ENCODE measurements at places on chromosomes 5 and 9.
A peak's percentile ranks its signal among the peaks of the same experiment; 100 is the strongest.

GRCh38 chr5:3899093-3899492 lies 303.5 kb downstream of the IRX1 start:
- DNase-seq, result no peak

- DNase-seq, result no peak
Measured at GRCh38 chr9:115946530-115946929, 207.1 kb upstream of the PAPPA start.

GRCh38 chr5:137575847-137576246 lies 76.7 kb upstream of the SPOCK1 start:
- DNase-seq, result no peak

DNA sequence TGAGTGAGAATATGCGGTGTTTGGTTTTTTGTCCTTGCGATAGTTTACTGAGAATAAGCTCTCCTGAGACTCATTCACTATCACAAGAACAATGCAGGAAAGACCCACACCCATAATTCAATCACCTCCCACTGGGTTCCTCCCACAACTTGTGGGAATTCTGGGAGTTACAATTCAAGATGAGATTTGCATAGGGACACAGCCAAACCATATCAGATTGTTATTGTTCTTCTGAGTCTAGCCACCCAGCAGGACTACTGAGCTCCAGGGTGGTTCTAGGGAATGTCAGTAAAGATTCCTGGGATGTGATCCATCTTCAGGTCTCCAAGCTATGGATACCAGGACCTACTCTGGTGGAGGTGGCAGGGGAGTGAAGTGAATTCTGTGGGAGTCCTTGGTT lies 2075.1 kb upstream of the CDH9 start:
- DNase-seq, result no peak

DNA sequence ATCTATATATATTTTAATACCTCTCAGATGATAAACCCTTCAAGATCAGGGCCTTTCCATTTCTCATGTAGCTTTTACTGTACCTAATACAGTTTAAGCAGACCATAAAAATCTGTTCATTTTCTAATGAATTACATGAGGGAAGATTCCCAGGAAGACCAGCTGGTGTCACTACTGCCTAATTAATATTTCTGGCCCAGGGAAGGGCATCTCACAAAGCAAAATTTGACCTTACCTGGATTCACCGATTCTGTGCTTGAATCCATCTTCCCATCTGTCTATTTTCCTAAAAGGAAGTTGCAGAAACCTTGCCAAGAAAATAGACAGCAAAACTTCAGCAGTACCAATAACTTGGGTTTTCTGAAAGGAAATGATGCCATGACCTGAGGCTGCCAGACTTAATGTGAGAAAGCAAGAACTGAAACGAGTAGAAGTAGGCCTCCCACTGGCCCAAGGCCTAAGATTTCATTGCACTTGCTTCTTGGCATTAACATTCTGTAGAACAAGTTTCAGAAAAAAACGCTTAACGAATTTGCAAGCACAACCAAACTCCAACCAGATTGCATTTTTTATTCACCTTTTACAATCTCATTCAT lies 83.0 kb upstream of the GLIS3 start:
- DNase-seq, result no peak

DNA sequence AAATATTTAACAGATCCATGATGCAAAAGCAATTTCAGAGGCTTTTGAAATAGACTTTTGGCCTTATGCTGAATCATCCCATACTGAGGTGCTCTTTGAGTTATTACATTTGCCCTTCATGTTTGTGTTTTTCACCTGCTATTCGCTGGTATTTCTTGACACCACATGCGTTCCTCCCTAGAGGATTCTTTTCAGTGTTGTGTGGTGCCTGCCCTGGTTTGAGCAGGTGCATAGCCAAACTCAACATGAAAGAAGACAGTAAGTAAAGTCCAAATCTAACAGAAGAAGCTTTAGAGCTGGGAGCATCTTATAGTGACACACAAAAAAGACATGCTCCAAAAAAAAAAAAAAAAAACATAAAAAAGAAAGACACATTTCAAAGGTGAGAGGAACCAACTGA lies 796.3 kb downstream of the SEMA5A start:
- no peak for DNase-seq

- no peak for DNase-seq
Measured at GRCh38 chr5:169433221-169433651, 132.3 kb upstream of the SLIT3 start.

- DNase-seq, result no peak
Measured at GRCh38 chr9:124427281-124427680, 12.0 kb upstream of the PSMB7 start.

DNA sequence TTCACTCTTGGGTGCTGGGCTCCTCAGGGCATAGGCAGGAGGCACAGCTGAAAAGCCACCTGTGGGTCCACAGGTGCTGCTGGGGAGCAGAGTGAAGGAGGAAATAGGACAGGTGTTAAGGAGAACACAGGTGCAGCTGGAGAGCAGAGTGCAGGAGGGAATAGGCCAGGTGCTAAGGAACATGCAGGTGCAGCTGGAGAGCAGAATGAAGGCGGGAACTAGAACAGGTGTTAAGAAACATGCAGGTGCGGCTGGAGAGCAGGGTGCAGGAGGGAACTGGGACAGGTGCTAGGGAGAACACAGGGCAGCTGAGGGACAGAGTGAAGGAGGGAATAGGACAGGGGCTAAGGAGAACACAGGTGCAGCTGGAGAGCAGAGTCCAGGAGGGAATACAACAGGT lies 43.8 kb upstream of the PLEKHG4B start:
- no peak for DNase-seq

DNA sequence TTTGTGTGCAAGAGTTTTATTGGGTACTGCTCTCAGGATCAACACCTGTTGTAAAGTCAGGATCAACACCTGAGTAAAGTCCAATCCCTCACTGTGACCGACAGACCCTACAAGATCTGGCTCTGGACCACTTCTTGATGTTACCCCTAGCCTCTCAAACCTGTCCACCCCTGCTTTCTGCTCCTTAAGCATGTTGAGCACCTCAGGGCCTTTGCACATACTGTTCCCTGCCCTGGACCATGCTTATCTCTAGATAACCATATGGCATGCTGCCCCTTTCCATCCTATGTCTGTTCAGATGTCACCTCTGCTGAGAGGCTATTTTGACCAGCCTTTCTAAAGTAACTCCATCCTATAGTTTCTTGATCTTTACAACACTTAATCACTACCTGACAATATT lies 269.6 kb downstream of the SMARCA2 start:
- no peak for DNase-seq

DNA sequence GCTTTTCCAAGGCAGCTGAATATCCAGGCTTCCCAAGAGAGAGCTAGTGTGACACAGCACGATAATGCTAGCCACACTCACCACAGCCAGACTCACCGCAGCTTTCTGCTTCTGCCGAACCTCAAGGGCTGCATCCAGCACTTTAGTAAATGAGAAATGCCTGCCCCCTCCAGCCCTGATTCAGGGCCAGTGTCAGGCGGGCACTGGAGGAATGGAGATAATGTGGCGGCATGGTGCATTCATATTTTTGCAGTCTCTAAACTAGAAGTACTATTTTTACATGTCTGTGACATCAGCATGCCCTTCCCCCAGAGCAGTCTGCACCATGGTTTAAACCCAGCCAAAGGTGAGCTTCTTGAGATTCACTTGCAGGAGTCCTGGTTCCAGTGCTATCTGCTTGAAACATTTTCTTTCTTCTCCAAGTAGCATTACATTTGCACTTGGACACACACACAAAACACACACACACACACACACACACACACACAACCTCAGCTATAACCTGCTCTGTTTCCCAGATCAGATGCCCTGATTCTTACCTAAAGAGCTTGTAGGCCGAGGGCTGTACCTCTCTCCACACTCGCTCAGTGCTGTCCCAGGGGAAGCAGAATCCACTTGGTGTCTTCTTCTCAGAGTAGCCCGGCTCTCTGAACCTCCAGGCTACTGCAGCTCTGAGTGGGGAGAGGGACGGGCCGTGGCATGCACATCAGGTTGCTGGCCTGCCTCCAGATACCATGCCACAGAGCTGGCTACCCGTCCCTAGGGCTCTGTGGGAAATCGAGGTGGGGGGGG lies at the start of gene FGF1:
TSS of gene FGF1 (minus strand) at position 673 of the 792 bp plus-strand sequence. CDS start 71,963 bp downstream, outside the sequence.
- DNase-seq, result no peak

DNA sequence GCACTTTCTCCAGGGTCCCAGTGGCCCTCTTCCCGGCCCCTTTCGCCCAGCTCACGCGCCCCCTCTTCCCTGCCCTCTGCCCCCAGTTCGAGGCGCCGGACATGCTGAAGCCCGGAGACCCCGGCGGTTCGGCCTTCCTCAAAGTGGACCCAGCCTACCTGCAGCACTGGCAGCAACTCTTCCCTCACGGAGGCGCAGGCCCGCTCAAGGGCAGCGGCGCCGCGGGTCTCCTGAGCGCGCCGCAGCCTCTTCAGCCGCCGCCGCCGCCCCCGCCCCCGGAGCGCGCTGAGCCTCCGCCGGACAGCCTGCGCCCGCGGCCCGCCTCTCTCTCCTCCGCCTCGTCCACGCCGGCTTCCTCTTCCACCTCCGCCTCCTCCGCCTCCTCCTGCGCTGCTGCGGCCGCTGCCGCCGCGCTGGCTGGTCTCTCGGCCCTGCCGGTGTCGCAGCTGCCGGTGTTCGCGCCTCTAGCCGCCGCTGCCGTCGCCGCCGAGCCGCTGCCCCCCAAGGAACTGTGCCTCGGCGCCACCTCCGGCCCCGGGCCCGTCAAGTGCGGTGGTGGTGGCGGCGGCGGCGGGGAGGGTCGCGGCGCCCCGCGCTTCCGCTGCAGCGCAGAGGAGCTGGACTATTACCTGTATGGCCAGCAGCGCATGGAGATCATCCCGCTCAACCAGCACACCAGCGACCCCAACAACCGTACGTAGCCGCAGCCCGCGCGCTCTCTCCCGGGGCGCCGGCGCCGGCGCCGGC lies 1.0 kb downstream of the PRDM6 start:
- DNase-seq, result no peak

- no peak for DNase-seq
Measured at GRCh38 chr9:7088611-7089010, 330.8 kb downstream of the KDM4C start.

DNA sequence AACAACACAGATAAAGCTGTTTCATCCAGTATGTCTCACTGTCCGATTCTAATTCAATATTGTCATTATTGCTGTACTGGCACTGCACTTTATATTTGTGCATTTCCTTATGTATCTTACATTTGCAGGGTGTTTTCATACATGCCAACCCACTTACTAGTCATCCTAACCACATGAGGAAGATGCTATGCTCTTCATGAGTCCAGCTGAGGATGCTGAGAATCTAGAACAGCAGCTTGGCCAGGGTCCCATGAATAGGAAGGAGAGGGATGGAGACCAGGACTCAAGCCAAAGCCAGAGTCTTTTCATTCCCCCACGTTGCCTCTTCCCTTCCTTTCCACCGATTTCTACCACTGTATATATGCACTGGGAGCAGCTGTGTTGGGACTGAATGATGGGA lies 292.8 kb upstream of the KLF4 start:
- no peak for DNase-seq

DNA sequence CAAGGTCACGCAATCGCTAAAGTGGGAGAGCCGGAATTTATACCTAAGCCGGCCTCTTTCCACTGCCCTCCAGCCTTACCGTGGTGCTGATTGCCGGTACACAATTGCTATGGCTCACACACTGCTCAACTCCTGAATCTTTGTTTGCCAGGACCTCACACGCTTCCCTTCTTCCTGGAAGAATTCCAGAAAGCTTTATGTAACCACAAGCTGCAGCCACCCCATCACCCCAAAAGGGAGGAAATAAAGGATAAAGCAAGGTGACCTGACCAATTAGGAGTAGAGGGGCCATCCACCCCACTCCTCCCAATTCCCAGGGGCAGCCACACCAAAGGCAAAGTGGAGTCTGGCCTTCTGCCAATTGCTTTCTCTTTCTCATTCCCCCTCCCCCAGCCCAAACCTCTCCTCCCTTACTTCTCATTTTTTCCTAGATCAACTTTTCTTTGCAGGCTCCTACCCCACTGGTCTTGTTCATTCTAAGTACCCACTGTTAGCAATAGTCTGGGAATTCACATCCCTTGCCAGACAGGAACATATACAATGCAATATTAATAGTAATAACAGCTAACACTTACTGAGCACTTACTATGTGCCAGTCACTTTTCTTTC lies 18.0 kb upstream of the CDC23 start:
- no peak for DNase-seq

- DNase-seq, result peak; percentile 97
Measured at GRCh38 chr9:128504485-128505413, at the start of gene GLE1. GLE1 (plus strand) TSS chr9:128504719; CDS start chr9:128504806, 87 bp downstream.

All from hematopoietic multipotent progenitor cell treated with erythropoietin and hydrocortisone succinate and interleukin-3 and kit ligand, for 17 days (in vitro differentiated cells).